ENCODE measurements at places on chromosomes 3 and 15. TPM values are rescaled to one million over a fixed set of nuclear protein-coding genes. Genes with fewer than 3 reads are reported as not detected.

DNA sequence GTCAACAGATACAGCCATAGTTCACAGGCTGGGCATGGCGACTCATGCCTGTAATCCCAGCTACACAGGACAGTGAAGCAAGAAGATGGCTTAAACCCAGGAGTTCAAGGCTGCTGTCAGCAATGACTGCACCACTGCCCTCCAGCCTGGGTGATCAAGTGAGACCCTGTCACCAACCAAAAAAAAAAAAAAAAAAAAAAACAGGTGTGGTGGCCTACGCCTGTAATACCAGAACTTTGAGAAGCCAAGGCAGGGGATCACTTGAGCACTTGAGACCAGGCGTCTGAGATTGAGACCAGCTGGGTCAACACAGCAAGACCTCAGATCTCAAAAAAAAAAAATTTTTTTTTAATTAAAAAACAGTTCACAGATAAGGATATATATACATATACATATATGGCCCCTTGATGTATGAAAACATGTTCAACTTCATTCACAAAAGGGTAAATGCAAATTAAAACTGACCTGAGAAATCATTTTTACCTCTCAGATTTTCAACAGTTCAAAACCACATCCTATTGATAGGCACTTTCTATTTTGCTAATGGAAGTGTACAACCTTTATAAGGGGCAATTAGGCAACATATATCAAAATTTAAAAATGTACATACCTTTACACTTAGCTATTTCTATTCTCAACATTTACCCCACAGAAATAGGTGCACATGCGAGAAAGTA lies 51.1 kb downstream of the OSBPL10 start:
- no peak overlapping the region for H3K4me3 ChIP-seq
- no peak for DNase-seq
- no peaks in the 10 kb centered on the region for H3K27me3 ChIP-seq
- H3K4me1 ChIP-seq, result no peaks in the 10 kb centered on the region
- H3K27ac ChIP-seq, result no peak overlapping the region

DNA sequence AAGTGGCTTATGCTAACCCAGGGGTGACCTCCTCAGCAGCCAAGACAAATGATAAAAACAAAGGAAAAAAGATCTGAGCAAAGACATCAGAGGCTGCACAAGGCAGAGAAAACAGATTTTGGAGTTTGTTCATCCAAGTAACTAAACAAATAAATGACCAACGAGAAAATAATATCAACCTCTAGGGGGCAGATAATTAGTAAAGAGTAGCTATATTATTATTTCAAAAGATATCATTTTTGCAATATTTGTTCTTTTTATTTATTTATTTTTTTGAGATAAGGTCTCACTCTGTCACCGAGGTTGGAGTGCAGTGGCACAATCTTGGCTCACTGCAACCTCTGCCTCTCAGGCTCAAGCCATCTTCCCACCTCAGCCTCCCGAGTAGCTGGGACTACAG lies 101.8 kb downstream of the PCCB start:
- H3K36me3 ChIP-seq, result peaks cover 27% of the 10 kb centered on the region
- DNase-seq, result no peak
- no peaks in the 10 kb centered on the region for H3K27me3 ChIP-seq
- no peak overlapping the region for H3K4me3 ChIP-seq
- H3K27ac ChIP-seq, result no peak overlapping the region
- no peaks in the 10 kb centered on the region for H3K4me1 ChIP-seq

GRCh38 chr3:157220211-157220610 lies 60.3 kb upstream of the CCNL1 start:
- H3K27me3 ChIP-seq, result no peaks in the 10 kb centered on the region
- no peaks in the 10 kb centered on the region for H3K4me1 ChIP-seq
- no peak overlapping the region for H3K27ac ChIP-seq
- no peaks in the 10 kb centered on the region for H3K36me3 ChIP-seq
- DNase-seq, result no peak

DNA sequence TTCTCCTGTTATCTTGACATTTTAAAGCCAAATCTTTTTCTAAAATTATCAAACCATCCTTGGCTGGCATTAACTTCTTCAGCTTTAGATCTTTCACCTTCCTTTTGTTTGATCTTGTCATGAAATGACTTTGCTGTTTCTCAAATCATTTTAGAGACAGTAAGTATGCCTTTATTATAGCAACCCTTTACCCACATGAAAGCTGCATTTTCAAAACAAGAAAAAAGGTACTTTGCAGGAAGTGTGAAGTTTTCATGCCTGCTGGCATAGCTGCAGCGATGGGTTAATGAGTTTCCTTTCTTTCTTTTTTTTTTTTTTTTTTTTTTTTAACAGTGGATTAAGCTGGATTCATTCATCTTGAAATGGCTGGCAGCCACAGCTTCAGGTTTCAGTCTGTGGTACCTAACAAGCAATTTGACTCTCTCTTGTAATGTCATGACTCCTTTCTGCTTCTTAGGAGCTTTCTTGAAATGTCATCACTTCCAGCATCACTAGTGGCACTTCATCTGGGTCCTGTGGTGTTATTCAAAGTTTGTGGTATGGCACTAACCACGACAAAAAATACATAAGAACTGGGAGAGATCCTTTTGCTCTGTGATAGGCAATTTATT lies 18.8 kb downstream of the SLC25A26 start:
- H3K4me1 ChIP-seq, result no peaks in the 10 kb centered on the region
- no peaks in the 10 kb centered on the region for H3K27me3 ChIP-seq
- H3K36me3 ChIP-seq, result peaks cover 16% of the 10 kb centered on the region
- H3K27ac ChIP-seq, result no peak overlapping the region

DNA sequence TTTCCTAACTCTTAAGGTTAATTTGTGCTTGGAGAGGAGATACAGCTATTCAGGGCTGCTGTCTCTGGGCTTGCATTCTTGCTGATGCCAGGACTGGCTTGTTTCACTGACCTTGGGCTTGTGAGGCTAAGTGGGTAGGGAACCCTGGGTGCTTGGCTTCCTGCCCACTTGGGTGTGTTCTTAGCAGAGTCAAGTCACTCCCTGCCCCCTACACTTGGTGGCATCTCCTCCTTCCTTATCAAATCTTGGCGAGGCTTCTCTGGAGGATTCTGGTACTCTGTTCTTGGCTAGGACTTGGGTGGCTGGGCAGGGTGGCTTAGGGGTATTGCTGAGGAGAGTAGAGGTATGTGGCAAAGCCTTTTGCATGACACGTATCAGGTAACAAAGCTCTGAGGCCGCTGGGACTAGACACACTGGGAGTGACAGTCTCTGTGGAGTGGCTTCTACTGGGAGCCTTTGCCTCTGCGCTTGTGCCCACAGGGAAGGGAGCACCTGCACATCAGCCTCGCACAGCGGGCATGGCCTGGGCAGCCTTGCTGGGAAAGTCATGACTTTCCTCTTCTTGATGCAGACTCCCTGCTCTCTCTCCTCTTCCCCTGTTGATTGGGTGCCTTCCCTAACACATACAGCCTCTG lies 41.8 kb downstream of the CHCHD6 start:
- no peaks in the 10 kb centered on the region for H3K36me3 ChIP-seq
- DNase-seq, result no peak
- no peak overlapping the region for H3K27ac ChIP-seq
- H3K27me3 ChIP-seq, result no peaks in the 10 kb centered on the region

- no peaks in the 10 kb centered on the region for H3K36me3 ChIP-seq
- no peaks in the 10 kb centered on the region for H3K4me1 ChIP-seq
- no peaks in the 10 kb centered on the region for H3K27me3 ChIP-seq
- no peak for DNase-seq
- no peak overlapping the region for H3K27ac ChIP-seq
These were observed 143.2 kb upstream of the PRICKLE2 start for GRCh38 chr3:64368257-64369020.

DNA sequence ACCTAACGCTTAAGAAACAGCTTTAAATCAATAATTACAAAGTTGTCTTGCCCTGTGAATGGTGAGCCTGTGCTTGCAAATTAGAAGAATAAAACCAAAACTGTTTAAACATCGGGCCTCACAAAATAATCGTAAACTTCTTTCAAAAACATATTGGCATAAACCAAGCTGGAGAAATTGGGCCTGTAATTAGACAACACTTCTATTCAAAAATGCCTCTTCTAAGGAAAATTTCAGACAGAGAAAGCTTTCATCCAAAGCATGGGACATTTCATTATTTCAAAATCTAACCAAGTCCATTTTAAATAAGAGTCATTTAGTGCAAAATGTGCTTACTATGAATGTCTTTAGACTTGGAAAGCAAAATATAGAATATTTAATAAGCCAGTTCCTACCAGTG lies 35.5 kb upstream of the GNB4 start:
- H3K36me3 ChIP-seq, result no peaks in the 10 kb centered on the region
- H3K4me3 ChIP-seq, result no peak overlapping the region
- no peak overlapping the region for H3K27ac ChIP-seq
- no peaks in the 10 kb centered on the region for H3K4me1 ChIP-seq
- H3K27me3 ChIP-seq, result no peaks in the 10 kb centered on the region
- DNase-seq, result no peak

DNA sequence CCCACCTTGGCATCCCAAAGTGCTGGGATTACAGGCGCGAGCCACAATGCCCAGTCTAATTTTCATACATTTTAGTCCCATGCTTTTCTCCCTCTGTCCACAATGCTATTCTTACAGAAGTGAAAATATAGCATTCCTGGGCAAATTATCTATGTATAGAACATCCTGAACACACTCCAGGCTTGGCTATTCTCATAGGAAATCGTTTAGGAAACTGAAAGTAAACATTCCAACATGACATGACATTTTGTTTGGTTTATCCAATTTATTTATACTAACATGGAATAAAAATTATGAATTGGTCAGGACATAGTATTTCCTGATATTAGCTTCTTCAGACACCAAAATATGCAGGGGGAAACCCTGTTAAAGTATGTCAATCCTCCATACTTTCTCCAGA lies 52.6 kb downstream of the SYNM start:
- no peak overlapping the region for H3K27ac ChIP-seq
- no peaks in the 10 kb centered on the region for H3K4me1 ChIP-seq
- no peak for DNase-seq
- no peaks in the 10 kb centered on the region for H3K36me3 ChIP-seq

DNA sequence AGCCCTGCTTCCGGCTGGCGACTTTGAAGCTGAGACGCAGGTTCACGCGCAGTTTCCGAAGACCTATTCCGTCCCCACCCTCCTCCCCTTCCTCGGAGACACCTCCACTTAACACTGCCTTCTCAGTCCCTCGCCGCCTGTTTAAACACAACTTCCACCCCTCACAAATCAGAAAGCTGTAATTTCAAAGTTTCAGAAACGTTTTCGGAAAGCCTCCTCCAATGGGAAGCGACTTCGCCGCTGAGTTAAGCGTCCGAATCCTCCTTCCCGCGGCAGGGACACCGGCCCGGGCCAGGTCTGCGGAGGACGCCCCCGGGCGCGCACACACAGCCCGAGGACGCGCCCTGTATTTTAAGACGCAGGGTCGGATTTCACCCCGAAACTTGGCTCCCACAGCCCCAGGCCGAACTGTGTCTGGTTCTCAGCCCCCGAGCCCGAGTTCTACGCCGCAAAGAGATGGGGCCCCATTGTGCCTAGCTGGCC lies 559 bp upstream of the LRRN1 start:
- no peaks in the 10 kb centered on the region for H3K36me3 ChIP-seq
- peaks cover 22% of the 10 kb centered on the region for H3K4me1 ChIP-seq
- H3K27ac ChIP-seq, result peak overlapping the region; percentile 5
- DNase-seq, result peak; percentile 55
- peak overlapping the region; percentile 39 for H3K4me3 ChIP-seq

DNA sequence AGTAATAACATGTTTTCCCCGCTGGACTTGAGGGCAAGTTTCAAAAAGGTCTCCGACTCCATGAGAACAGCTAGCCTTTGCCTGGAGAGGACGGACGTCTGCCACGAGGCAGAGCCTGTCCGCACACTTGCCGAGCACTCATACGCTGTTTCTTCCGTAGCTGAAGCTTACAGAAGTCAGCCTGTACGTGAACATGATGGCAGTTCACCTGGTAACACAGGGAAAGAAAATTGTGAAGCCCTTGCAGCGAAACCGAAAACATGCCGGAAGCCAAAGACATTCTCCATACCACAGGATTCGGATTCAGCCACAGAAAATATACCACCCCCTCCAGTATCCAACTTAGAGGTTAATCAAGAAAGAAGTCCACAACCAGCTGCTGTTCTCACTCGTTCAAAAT lies 43.9 kb upstream of the RASA2 start:
- peaks cover 10% of the 10 kb centered on the region for H3K4me1 ChIP-seq
- H3K36me3 ChIP-seq, result peaks cover 51% of the 10 kb centered on the region
- no peaks in the 10 kb centered on the region for H3K27me3 ChIP-seq
- no peak for DNase-seq

DNA sequence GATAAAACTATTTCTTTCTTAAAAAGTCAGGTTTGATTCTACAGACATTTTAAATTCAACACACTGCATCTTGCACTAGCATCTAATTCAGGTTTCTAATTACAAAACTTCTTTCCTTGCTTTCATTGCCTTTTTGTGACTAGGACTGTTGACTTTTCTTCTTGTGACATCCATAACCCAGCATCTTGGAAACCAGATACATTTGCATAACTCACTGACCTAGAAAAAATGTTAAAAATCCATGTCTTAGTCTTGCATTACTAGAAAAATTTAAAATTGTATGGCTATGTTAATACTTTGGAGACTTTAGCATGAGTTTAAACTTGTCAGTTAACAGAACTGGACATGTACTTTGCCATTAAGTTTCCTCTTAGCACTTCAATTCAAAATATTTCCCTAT lies 72.7 kb downstream of the DTWD1 start:
- H3K27me3 ChIP-seq, result no peaks in the 10 kb centered on the region
- H3K27ac ChIP-seq, result no peak overlapping the region
- H3K36me3 ChIP-seq, result no peaks in the 10 kb centered on the region
- no peaks in the 10 kb centered on the region for H3K4me1 ChIP-seq
- no peak for DNase-seq

DNA sequence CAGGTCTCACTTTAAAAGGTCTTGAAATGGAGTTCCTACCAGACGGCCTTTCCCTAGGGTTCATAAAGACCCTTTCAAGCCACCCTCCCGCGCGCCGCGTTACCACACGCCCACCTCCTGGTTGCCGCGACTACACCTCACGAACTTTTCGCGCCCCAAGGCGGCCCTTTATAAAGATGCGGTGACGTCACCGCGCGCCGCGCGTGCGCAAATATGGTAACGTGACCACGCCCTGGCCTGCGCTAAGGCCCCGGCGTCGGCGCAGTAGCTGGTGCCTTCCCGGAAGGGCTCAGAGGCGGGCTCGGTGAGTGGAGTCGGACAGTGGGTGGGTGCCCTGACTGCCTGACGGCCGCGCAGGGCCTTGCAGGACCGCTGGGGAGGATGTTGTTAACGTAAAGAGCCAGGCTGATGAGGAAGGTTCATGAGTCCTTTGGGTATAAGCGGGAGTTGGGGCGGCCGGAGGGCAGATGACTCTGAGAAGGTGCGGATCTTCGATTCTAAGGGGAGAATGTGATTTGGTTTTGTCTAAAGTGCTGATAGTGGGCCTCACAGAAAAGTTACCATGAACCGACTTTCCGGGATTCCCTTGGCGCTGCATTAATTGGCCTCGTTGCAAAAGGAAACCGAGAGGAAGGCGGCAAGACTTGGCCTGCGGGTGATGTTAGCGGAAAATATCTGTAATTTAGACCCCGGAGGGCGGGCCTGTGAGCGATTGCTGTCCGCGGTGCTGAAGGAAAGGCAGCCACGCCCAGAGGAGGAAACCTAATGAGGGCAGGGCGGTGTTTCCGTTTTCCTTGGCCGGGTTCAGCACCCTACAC lies 54.4 kb downstream of the FEZF2 start:
- peaks cover 11% of the 10 kb centered on the region for H3K4me1 ChIP-seq
- peaks cover 2% of the 10 kb centered on the region for H3K27me3 ChIP-seq
- peak; percentile 22 for DNase-seq
- H3K36me3 ChIP-seq, result no peaks in the 10 kb centered on the region
- H3K4me3 ChIP-seq, result peak overlapping the region; percentile 21

Gene AAGAB
- total RNA-seq, result 41.1 TPM

Gene CFAP100
- not detected for total RNA-seq

Gene CPNE9
- total RNA-seq, result 0.43 TPM

Gene COLQ
- 55.8 TPM for total RNA-seq

Gene PRKCD
- total RNA-seq, result 31.7 TPM

Gene CNTN3
- total RNA-seq, result not detected
